ENCODE measurements at places on chromosomes 4 and X.

DNA sequence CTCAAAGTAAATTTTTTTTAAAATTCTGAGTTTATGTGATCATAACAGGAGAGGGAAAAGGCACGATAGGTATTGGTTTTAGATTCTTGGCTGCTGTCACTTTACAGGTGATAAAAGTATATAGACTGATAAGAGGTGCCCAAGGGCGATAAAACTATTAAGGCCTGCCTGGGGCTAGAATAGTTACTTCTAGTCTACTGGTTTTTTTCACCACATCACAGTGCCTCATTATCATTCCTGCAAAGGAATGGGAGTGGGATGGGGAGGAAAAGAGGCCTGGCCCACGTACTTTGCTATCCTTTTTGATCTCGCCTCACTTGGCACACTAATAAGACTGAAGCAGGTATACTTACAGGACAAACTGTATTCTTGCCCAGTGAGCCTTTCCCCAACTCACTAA lies 46.6 kb downstream of the CXorf58 start:
- no peak for DNase-seq

DNA sequence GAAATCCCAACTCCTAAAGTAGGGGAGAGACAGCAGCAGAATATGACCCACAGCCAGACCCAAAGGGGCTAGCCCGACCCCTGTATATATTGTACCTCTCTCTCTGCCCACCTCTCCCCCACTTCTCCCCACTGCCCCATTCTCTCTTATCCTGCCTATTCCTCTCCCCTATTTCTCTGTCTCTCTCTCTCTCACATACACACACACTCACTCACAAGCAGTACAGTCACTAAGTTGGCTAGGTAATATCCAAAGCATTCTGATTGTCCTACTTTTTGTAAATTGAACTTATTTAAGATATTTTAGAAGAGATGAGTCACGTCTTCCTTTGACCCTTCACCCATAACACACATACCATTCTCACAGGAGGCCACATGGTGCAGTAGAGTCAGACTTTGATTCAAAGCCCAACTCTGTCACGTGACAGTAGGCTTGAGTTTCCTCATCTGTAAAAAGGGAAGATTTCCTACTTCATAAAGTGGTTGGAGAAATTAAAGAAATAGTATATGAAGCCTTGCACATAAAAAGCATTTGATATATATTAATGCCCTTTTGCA lies 29.5 kb downstream of the SRPX2 start:
- DNase-seq: no peak

GRCh38 chr4:8644461-8644891 lies 51.9 kb downstream of the CPZ start:
- no peak for DNase-seq

- DNase-seq: no peak
These were observed 12.1 kb downstream of the ELF4 start for GRCh38 chrX:130098210-130098552.

DNA sequence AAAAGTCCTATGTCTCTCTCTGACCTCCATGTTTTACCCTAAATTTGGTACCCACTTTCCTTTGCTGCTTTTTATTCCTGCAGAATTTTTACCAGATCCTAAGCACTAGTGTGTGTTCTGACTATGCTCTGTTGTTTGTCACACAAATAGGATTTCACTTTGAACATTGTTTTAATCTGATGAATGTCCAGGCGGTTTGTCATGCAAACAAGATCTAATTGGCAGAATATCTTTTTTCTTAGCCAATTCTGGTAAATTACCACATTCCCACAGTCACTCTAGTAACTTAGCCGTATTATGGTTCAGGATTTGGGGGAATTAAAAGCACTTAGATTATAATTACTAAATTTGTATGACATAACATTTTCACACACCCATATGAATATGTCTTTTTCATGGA lies 557.2 kb upstream of the BOD1L1 start:
- no peak for DNase-seq

GRCh38 chrX:15525664-15526416 lies 25.2 kb downstream of the BMX start:
- DNase-seq: no peak

DNA sequence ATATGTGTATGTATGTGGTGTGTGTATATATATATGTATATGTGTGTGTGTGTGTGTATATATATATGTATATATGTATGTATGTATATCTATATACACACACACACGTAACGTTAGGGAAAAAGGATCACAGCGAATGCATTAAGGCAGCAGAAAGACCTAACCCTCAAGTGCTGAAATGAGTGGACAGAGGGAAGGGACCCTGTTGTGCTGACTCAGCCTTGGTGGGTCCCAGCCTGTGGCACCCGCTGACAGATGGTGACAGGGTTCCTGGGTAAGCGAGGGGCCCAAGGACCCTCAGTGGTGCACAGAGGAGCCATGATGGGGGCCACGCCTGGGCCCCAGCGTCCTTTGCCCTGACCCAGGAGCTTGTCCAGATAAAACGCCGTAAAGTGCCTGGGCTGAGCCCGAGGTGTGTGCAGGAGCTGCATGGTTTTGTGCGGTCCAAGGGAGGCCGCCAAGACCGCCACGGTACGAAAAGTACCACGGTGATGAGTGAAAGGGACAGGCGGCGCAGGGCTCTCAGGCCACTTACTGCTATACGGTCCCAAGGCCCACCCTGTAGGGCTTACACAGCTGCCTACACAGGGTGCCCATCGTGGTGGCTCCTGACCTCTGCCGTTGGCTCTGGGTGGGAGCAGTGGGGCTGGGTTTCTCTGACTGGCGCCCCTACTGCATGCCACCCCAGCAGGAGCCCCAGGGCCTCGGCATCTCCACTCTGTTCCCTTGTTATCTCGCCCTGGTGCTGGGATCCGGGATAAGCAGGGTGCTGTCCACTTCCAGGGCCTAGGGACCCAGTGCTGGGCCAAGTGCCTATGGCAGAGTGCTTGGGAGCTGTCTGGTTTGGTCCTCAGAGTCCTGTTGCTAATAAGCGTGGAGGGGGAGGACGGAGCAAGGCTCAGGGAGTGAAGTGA lies 10.0 kb downstream of the SH3BP2 start:
- DNase-seq: no peak

- DNase-seq: no peak
These were observed 48.6 kb upstream of the MCUB start for GRCh38 chr4:109511414-109511813.

GRCh38 chrX:131901546-131901945 lies 121.6 kb upstream of the STK26 start:
- DNase-seq: no peak

DNA sequence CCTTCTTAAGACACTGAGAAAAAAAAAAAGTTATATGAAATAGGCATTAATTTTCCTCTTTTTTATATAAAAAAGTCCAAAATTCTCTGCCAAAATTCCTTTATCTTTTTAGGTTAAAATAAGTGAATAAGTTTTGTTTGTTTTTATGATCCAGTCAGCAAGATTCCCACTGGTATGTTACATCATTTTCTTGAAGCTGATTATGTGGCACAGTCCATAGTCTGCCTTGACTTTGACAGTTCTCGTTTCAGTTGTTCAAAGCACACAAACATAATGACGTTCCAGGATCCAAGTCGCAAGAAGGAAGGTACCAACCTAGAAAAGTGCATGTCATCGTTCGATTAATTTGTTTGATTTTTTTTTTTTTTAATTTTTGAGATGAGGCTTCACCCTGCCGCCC lies 9.1 kb downstream of the UCP1 start:
- no peak for DNase-seq

GRCh38 chr4:160276785-160277325 lies 1174.0 kb downstream of the RAPGEF2 start:
- no peak for DNase-seq

Measured in body of pancreas (tissue), 4 donors.